Stimulated activated CD4-positive, alpha-beta T cell treated with anti-CD3 and anti-CD28 coated beads, Interleukin-4, amount 100 ng/mL, for 24 hours (primary cell): ENCODE measurements at places on chromosomes 1 and 21.

- no peak for DNase-seq
These were observed 16.3 kb upstream of the BEND5 start for GRCh38 chr1:48792961-48793360.

DNA sequence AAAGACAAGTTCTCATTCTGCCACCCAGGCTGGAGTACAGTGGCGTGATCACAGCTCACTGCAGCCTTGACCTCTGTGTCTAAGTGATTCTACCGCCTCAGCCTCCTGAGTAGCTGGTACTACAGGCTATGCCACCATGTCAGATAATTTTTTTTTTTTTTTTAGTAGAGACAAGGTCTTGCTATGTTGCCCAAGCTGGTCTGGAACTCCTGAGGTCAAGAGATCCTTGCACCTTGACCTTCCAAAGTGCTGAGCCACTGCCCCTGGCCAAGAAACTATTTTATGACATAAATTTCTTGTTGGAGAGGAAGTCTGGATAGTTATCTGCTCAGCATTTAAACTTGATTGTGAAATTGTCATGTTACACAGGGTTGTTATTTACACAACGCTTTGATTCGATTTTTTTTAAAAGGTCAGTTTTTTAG, 2.1 kb downstream of the SCCPDH start:
- DNase-seq, result no peak

GRCh38 chr1:248904437-248905216, 1.4 kb upstream of the PGBD2 start:
- no peak for DNase-seq

GRCh38 chr1:93758842-93759515, 77.3 kb upstream of the BCAR3 start:
- no peak for DNase-seq

- DNase-seq, result no peak
These were observed 15.8 kb downstream of the BEND5 start for GRCh38 chr1:48760857-48761256.

DNA sequence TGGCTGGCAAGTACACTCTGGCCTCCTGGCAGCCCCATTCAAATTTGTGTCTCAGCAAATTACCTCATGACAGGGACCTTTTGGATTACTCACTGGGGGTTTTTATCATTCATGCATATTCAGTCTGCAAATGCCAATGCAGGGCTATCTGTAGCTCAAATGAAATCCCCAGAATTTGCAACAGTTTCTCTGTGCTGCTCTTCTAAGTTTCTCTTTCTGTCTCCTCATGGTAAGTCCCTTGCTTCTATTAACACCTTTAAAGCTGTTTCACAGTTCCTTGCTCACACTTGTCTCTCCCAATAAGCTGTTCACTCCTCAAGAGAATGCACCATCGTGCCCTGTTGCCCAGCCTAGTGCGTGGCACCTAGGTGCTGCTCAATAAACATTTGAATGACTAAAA, 3.3 kb upstream of the FAM78B start:
- DNase-seq, result no peak

- DNase-seq, result peak; percentile 21
These were observed 44.4 kb upstream of the RABGAP1L start for GRCh38 chr1:174114788-174115448.

GRCh38 chr1:94418664-94419655, 771 bp downstream of the ABCD3 start:
- no peak for DNase-seq

- DNase-seq, result no peak
These were observed 70.5 kb upstream of the GADD45A start for GRCh38 chr1:67614511-67614934.

GRCh38 chr1:206435445-206435844, 34.8 kb upstream of the IKBKE start:
- DNase-seq, result no peak
